ENCODE measurements at places on chromosomes 16 and 17.

GRCh38 chr16:57988929-57989328, 11.5 kb downstream of the ZNF319 start:
- no peak for DNase-seq

DNA sequence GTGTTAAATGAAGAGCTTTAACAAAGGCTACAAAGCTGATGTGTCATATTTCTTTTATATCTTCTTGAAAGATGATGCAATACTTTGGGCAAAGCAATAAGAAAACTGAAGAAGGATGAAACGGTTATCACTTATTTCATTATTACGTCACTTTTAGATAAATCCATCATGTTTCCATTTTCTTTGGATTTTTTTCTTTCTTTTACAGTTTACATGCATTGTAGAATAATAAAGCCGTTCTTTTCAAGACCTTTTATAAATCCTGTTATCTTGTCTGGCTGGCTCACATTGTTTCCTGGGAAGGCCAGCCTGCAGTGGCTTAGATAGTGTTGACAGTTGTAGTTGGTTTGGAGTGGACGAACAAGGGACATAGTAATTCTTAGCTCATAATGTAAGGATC, 28.9 kb downstream of the TANC2 start:
- no peak for DNase-seq

- DNase-seq, result no peak
Observed at GRCh38 chr16:56109994-56110393, 81.3 kb upstream of the GNAO1 start.

- peak; percentile 21 for DNase-seq
Observed at GRCh38 chr17:37047631-37048104, 98.9 kb downstream of the AATF start.

All from NCI-H1048 (cell line).